ENCODE measurements at places on chromosomes 7 and 10.

DNA sequence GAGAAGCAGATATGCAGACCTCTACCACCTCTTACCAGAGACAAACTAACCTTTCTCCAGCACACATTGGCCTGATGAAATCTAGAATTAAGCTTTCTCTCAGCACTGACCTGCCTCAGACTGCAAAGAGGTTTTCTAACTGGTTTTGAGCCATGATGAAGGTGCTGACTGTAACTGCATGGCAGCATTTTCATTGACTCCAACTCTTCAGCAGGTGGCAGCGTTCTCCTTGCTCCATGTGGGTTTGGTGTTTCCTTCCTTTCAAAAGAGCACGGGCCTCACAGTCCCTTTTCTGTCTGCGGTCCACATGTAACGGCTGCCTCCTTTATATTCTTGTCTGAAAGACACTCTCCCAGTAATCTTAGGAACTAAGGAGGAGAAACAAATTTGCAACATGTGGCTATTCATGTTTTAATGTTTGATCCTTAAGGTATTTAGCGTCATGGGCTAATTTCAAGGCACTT lies 12.6 kb downstream of the KLLN start:
- peak; percentile 60 for DNase-seq

GRCh38 chr10:128617532-128617931 lies 491.3 kb upstream of the MKI67 start:
- DNase-seq: no peak

- no peak for DNase-seq
Measured at GRCh38 chr10:58827381-58827780, 314.7 kb downstream of the BICC1 start.

GRCh38 chr10:58350023-58350422 lies 15.2 kb downstream of the UBE2D1 start:
- no peak for DNase-seq

DNA sequence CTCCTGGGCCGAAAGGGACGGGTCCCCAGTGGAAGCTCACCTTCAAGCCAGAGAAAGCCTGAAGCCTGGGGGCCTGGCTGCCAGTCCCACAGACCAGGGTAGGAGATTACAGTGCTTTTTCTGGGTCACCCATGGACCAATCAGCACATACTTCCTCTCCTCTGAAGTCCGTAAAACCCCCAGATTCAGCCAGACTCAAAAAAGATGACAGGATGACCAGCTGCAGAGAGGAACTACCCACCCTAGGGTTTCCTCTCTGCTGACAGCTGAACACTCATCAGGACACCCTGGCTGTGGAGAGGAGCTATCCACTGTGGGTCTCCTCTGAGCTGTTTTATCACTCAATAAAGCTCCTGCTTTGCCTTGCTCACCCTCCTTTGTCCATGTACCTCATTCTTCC lies 78.0 kb downstream of the SAMD9 start:
- no peak for DNase-seq

GRCh38 chr7:36870625-36871354 lies 146.5 kb upstream of the AOAH start:
- DNase-seq: no peak

GRCh38 chr10:84076540-84077195 lies 62.6 kb upstream of the GHITM start:
- DNase-seq: no peak

GRCh38 chr10:28047061-28047460 lies 48.2 kb upstream of the ODAD2 start:
- DNase-seq: no peak

DNA sequence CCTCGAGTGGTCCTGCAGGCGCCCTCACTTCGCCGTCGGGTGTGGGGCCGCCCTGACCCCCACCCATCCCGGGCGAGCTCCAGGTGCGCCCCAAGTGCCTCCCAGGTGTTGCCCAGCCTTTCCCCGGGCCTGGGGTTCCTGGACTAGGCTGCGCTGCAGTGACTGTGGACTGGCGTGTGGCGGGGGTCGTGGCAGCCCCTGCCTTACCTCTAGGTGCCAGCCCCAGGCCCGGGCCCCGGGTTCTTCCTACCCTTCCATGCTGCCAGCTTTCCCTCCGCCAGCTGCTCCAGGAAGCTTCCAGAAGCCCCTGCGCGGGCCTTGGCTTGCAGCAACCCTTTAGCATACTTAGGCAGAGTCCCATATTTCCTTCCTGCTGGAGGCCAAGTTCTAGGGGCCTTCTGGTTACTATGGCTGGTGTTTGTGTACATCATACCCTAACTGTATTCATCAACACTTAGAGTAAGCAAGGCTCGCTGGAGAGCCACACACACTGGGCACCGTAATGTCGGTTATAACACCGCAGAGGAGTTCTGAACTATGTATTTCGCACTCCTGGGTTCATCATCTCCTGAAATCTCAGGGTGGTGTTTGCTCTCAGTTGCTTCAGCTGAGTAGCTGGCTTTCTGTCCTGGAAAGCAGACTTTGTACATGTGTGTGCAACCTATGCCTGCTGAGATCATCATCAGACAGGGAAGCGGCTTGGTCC lies 471 bp downstream of the MGMT start:
- DNase-seq: no peak

GRCh38 chr10:59880971-59881510 lies 25.3 kb downstream of the CCDC6 start:
- no peak for DNase-seq

DNA sequence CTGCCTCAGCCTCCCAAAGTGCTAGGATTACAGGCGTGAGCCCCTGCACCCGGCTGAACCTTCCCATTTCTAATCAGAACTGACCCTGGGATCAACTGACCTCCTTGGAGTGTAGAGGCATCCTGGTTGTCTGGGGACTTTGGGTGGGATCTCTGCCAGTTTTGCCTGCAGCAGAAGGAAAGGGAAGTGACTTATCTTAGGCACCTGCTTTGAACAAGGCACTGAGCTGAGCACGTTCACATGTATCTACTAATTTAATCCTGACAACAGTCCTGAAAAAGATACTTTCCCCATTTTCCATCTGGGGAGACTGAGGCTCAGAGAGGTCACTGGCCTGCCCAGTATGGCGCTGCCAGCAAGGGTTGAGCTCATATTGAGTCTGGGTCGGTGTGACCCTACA lies 153.4 kb downstream of the CUX1 start:
- no peak for DNase-seq

- DNase-seq: no peak
Measured at GRCh38 chr10:43774234-43774769, 125.6 kb upstream of the ZNF32 start.

DNA sequence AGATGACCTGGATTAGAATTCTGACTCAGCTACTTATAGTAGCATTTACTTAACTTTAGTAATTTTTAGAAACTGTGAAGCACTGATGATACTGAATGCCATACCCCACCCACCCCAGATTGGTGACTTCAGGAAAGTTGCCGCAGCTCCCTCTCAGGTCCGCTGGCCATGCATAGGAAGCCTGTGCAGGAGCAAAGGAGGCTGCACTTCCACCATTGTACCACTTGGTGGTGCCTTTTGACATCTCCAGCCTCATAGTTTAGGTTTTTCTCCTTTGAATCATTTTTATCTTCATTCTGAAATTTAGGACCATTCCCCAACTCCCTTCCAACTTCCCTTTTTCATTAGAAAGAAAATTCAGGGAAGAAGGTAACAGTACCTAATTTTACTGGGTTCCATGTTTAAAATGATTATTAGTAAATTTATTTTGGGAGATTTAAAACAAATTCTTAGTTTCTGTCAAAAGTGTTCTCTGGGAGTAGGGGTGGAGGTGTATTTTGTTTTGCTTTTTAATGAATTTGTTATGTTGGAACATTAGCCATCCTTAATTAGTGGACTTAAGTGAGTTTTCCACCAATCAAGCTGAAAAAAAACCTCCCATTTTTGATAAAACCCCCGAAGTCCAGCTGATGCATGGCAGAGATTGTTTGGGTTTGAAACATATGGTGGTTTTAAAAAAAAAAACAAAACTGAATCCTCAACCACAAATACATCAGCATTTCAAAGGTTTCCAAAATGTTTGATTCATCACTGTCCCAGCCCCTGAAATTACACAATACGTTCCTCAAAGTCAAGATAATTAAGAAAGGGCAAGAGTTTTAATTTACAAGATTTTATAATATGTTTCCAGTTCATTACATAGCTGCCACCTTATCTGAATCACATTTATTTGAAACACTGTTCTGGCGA lies 109.6 kb downstream of the WNT2 start:
- peak; percentile 61 for DNase-seq

GRCh38 chr7:12719981-12720865 lies 32.8 kb downstream of the ARL4A start:
- no peak for DNase-seq

DNA sequence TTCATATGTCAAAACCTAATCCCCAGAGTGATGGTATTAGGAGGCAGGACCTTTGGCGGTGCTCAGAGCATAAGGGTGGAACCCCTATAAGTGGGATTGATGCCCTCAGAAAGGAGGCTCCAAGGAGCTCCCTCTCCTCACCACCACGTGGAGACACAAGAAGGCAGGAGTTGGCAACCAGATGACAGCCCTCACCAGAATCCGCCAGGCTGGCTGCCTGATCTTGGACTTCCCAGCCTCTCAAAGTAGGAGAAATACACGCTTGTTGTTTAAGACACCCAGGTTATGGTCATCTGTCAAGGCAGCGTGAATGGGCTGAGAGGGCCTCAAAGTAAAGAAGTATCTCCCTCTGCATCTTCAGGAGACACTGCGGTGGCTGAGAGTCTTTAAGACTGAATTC lies 187.7 kb downstream of the TNS3 start:
- DNase-seq: no peak

GRCh38 chr10:126214021-126214420 lies 174.3 kb downstream of the ADAM12 start:
- no peak for DNase-seq

- DNase-seq: no peak
Measured at GRCh38 chr10:17805330-17805729, 3.8 kb upstream of the MRC1 start.
